ENCODE measurements at places on chromosomes 3 and 15.

- no peak for DNase-seq
These were observed 80.3 kb downstream of the TM4SF4 start for GRCh38 chr3:149554826-149555225.

GRCh38 chr3:4634894-4635293, 141.7 kb downstream of the ITPR1 start:
- no peak for DNase-seq

- DNase-seq, result peak; percentile 47
These were observed 24.6 kb downstream of the EBLN2 start for GRCh38 chr3:73086071-73086494.

DNA sequence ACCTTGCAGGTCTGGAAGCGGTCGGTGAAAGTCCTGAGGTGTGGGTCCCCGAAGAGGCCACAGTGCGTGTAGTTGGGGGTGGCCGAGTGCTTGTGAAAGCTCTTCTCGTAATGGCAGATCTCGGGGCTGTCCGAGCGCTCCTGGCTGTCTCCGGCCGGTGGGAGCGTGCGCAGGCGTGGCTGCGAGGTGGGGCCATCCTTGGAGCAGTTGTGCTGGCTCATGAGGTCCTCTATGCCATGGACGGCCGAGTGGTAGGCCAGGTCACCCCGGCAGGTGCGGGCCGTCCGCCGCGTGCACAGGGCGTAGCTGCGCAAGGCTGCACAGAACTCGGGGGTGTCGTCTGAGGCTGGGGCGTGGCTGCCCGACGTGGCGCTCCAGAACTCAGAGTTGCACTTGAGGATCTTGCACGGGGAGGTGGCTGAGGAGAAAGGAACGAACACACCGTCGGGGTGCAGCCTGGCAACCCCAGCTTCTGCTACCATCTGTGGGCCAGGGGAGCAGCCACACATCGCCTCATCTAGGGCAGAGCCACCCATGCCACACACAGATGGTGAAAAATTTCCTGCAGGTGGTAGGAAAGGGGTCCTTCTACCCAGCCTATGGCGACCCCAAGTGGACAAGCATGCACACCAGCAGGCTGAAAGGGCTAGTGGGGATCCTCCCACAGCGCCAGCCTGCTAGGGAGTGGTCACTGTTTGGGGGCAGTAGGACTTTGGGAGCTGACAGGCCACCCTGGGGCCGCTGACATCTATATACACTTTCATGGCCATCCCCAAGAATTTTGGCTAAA, 36.7 kb downstream of the RGMA start:
- no peak for DNase-seq

DNA sequence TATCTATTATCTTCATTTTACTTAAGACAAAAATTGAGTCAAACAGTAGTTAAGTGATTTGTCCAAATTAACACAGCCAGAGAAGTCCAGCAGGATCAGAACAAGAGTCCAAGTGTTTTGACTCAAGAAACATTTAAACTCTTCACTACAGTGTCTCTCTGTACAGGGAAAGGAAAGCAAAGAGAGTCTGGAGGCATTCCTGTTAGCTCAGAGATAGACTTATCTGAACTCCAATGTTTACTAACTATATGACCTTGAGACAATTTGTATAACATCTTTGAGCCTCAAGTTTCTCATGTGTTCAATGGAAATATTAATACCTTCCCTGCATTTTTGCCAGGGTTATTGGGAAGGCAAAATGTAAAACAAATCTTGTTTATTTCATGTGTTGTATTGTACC, 849.1 kb downstream of the DIPK2A start:
- no peak for DNase-seq

DNA sequence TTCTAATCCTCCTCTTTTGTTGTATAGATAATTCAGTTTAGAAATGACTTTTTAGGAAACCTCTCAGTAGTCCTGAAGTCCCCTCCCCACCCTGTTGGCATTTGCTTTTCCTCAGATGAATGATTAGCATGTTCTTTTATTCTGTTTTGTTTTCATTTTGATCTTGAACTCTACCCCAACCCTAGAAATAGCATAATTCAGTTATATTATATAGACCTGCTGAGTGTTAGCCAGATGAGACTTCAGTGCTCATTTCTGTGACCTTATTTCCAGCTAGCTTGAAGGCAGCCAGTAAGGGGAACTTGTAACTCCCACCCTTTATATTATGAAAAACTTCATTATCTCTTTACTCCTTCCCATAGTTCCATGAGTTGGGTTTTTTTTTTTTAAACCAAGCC, 41.2 kb downstream of the SNRK start:
- no peak for DNase-seq

DNA sequence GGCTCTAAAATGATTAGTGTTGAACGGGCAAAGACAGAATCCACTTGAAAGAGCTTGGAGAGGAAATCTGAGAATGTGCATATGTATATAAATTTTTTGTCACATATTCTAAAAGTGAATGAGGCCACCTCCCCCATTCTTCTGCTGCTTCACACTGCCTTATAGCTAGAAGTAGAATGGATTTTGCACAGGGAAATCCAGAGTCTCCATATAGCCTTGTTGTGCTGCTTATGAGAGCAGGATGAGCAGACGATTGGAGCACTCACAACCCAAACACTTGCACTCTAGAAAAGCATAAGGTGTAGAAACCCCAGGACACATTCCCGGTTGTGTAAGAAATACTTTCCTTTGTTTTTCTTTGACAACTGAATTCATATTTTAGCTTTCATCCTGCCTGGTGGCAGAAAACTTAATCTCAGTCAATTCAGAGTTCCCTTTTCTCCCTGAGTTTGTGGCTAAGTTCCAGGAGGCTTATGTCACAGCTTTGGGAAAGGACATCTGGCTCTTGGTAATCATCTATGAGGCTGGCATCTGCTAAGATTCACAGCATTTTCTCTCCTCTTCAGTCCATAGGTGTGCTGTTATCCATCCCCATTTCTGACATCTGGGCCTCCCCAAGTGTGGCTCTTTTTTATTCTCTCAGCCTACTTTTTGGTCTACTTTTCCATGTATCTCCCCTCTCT, 188.4 kb upstream of the PFN2 start:
- DNase-seq, result no peak

- DNase-seq, result no peak
These were observed 235.2 kb downstream of the SUCLG2 start for GRCh38 chr3:67419218-67419529.

- DNase-seq, result no peak
These were observed 227.5 kb downstream of the MAGI1 start for GRCh38 chr3:65811086-65811761.

GRCh38 chr3:111980716-111981456, 2.1 kb downstream of the ABHD10 start:
- no peak for DNase-seq

DNA sequence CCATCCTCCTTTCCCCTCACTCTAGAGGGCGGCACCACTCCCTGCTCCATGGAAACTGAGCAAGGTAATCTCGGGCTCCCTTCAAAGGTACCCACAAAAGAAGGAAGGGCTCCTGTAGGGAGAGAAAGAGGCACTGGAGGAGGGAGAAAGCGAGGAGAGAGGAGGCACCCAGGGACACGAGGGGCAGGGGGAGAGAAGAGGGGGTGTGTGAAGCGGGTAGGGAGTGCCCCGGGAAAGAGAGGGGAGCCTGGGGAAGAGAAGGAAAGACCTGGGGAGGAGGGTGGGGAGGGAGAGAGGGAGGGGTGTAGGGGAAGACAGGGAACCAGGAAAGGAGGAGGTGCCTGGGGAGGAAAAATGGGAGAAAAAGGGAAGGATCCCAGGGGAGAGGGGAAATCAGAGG, 523 bp downstream of the VILL start:
- no peak for DNase-seq

DNA sequence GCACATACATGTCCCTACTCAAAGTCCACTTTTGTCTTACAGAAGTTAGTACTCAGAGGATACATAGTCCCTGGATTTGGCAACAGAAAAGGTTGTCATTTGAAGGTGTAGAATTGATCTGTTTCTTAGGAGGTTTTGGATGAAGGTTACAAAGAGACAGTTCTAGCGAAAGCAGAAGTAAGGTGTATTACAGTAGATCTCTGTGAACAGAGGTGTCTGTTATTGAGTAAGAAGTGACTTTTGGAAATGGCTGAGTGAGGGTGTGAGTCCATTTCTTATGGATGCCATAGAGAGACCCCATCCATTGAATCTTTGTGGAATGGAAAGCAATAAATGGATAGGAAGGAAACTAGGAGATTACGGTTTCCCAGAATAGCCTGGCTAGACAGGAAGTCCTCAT, 5.6 kb downstream of the ZNF662 start:
- no peak for DNase-seq

- DNase-seq, result no peak
These were observed 46.3 kb upstream of the CCDC80 start for GRCh38 chr3:112687211-112687610.

DNA sequence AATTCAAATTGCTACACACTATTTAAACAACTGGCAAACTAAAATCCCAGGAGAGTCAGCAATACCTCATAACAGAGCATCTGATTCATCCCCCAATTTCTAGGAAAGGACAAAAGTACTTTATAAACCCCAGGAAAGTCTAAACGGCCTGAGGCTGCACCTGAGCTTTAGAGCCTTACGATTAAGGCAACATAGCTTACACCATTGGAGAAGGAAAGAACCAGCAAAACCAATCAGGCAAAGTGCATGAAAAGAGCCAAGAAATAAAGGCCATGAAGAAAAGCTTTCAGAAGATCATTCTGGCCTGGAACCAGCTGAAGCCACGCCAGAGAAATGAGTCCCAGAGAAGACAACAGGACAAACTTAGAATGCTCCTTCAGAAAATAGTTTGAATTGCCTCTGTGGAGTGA, 48.1 kb downstream of the PTPN9 start:
- DNase-seq, result no peak

DNA sequence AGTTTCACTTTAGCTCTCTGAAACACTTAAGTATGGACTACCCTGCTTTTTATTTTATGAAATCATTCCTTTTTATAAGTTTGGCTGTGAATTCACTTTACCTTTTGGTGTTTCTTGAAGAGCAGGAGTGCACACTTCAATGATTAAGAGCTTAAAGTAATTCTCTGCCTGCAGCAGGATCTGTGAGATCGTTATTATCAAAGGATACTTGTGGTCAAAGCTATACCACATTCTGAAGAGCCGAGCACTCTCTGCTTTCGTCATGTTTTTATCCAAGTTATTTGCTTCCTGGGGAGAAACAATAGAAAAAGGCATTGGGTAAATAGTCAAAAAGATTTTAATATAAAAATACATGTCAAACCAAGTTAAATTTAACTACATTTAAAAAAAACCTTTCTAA, 243.7 kb downstream of the CHST2 start:
- no peak for DNase-seq

- no peak for DNase-seq
These were observed 62.4 kb upstream of the NPHP3 start for GRCh38 chr3:132784502-132785025.

Data from stimulated activated CD4-positive, alpha-beta T cell treated with anti-CD3 and anti-CD28 coated beads, Interleukin-2, amount 100 ng/mL, for 48 hours (primary cell).